ENCODE measurements at places on chromosomes 2 and 18. TPM values are rescaled to one million over a fixed set of nuclear protein-coding genes. Genes with fewer than 3 reads are reported as not detected.

FBXO11 gene
- 90.4 TPM for polyA plus RNA-seq

DNA sequence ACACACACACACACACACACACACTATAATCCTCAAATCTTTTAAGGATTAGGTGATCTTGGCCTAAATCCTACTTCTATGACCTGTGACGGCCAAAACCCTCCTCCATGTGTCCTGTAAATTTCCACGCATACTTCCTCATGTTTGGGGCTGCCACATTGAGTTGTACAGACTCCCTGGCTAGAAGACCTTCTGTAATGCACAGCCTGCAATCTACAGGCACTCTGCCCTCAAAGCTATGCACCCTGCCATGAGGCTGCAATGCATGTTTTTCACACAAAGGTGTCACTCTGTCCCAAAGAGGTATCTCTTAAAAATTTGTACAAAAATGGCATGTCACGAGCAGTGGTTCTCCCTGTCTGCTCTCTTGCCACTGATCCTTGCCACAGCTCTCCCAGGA, 26.4 kb upstream of the B4GALT6 start:
- no peak for DNase-seq

GRCh38 chr2:102107741-102108070, 34.8 kb upstream of the IL1R1 start:
- DNase-seq = no peak

HOXD8 gene
- polyA plus RNA-seq = 42.2 TPM

GRCh38 chr2:99867770-99868169, 274.6 kb downstream of the AFF3 start:
- DNase-seq = no peak

DNA sequence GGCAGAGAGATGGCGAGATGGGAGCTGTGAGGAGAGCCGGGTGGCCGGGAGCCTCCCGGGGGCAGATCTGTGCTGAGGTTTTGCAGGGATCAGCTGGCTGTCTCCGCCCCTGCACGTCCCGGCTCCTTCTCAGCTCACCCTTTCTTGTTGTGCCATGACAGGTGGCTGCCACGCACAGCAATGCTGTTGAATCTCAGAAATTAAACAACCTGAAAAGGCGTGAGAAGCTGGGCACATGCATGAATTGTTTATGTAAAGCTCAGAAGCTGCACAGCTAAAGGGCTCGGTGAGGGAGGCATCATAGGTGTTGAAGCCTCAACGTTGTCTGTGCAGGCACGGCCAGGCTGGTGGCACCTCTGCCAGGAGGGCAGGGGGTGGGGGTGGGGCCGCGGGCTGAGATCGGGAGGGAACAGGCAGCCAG, 858 bp upstream of the RTP5 start:
- no peak for DNase-seq

DNA sequence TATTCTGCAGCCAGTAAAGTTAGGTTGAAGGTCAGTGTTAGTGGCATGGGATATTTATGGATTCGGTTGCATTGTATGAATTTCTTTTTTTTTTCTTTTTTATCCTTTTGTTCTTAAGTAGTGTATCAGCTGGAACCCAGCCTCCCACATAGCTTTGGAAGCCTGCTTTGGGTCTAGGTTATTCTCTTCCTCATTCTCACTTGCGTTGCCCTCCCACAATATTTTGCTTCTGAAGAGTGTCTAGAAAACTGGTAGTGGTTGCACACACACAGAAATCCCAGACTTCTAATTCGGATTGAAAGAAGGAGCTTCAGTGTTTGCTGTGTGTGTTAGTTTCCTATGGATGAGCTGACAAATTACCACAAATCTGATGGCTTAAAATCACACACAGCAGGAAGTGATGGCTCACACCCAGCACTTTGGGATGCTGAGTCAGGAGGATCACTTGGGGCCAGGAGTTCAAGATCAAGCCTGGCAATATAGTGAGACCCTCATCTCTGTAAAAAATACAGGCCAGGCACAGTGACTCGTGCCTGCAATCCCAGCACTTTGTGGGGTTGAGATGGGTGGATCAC, 104.8 kb downstream of the ARL4C start:
- DNase-seq = no peak

DNA sequence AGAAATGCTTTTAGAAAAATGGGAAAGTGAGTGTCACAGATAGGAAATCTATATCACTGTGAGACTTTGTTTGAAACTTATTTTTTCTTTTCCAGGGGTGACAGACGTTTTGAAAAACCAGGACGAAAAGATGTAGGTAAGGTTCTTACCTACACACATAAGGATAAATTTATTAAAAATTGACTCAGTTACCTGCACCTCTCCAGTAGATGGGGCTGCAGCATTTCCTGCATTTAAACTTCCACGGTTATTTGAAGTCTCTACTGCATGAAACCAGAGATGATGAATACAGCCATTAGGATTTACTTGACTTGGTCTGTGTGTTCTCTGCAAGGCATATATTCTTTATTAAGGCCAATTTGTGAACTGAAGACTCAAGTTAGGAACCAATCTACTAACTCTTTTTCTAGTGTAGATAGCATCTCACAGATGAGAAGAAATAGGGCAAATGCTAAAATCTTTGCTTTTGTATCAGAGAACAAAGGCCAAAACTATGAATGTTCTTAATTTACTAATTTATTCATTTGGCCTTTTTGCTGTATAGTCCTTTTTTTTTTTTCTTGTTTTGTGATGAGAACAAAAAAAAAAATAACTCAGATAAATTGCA, 15.0 kb downstream of the KCNJ13 start:
- no peak for DNase-seq

- DNase-seq = no peak
Observed at GRCh38 chr18:21997207-21998143, 171.9 kb upstream of the GATA6 start.

PLEKHH2 gene
- polyA plus RNA-seq = 40.4 TPM

DNA sequence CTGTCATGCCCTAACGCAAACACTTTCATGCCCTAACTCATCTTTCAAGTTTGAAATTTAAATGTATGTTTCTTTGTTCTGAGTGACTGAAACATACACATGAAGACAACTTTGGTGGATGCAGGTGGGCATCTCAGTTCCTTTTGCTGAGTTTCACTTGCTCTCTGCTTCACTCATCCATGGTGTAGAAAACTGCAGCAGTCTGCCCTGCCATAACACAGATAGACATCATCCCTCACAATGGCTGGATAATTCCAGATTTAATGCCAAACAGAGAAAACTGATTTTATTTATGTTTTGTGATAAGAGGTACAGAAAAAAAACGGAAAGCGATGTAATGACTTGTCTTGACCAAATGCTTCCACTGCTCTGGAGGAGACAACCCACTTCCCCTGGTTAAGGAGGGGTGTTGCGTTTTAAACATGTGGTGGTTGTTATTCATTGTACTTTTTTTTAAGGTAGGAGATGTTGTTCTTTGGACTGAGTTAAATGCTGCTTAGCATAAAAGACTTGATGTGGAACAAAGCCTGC, 70.4 kb downstream of the RHBDD1 start:
- DNase-seq = no peak

CGREF1 gene
- 6.5 TPM for polyA plus RNA-seq

GRCh38 chr2:143148757-143149156, 19.5 kb downstream of the ARHGAP15 start:
- no peak for DNase-seq

GRCh38 chr2:222248256-222248655, 50.5 kb downstream of the PAX3 start:
- no peak for DNase-seq

GRCh38 chr2:23378496-23378895, 6.5 kb upstream of the KLHL29 start:
- DNase-seq = no peak

- no peak for DNase-seq
Observed at GRCh38 chr2:65378290-65378689, 54.1 kb downstream of the SPRED2 start.

DNA sequence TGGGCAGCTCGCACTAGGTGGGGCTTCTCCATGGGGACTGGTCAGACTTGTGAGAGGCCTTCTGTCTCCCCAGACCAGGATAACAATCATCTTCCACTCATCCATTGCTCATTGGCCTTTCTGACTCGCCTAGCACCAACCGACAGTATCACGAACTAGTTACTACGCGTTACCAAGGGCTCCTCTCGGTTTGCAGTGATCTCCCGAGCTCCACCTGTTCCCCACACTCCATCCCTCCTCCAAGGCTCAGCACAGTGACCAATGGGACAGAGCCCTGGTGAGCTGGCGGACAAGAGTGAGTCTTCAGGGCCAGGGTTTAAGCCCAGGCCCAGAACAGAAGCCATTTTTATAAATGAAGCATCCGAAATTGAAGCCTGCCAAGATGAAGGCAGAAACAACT, 42.8 kb upstream of the SMAD7 start:
- DNase-seq = no peak

GGCX gene
- 42.2 TPM for polyA plus RNA-seq

GALR1 gene
- 0.12 TPM for polyA plus RNA-seq

TCF23 gene
- 0.59 TPM for polyA plus RNA-seq

- DNase-seq = no peak
Observed at GRCh38 chr18:73283032-73283431, 415.2 kb upstream of the NETO1 start.

- no peak for DNase-seq
Observed at GRCh38 chr2:65354773-65355172, 77.6 kb downstream of the SPRED2 start.

DNA sequence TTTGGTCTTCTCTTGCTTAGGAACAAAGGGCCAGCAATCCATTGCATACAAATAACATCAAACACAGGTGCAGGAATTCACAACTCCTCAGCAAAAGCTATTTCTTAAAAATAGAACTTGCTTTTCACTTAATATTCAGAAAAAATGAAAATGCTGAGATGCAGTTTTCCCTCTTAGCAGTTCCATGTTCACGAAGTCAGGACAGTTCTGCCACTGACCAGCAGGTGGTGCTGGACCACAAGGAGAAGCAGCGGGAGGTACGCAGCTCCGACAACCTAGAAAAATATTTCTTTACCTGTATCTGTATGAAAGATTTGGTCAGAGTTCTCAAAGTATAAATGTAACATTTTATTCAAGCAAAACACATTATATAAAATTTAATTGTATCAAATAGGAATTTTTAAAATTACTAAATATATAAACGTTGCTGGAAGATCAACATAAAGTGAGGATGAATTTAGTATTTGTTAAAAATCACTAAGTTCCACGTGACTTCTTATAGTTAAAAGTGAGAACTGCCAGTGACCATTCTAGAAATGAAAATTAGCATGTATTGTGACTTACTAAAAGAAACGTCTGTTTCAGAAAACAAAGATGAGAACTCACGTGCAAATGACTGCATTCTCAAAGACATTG, 48.8 kb downstream of the ADNP2 start:
- no peak for DNase-seq

DNA sequence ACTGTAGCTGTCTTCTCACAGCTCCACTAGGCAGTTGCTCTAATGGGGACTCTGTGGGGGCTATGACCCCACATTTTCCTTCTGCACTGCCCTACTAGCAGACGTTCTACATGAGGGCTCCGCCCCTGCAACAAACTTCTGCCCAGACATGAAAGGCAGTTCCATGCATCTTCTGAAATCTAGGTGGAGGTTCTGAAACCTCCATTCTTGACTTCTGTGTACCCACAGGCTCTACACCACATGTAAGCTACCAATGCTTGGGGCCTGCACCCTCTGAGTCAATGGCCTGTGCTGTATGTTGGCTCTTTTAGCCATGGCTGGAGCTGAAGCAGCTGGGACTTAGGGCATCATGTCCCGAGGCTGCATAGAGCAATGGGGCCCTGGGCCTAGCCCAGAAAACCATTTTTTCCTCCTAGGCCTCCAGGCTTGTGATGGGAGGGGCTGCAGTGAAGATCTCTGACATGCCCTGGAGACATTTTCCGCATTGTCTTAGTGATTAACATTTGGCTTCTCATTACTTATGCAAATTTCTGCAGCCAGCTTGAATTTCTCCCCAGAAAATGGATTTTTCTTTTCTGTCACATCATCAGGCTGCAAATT, 123.0 kb downstream of the MYCN start:
- DNase-seq = no peak

MOB4 gene
- 59.4 TPM for polyA plus RNA-seq

- DNase-seq = no peak
Observed at GRCh38 chr2:26650713-26651469, 9.7 kb upstream of the CIB4 start.

DNA sequence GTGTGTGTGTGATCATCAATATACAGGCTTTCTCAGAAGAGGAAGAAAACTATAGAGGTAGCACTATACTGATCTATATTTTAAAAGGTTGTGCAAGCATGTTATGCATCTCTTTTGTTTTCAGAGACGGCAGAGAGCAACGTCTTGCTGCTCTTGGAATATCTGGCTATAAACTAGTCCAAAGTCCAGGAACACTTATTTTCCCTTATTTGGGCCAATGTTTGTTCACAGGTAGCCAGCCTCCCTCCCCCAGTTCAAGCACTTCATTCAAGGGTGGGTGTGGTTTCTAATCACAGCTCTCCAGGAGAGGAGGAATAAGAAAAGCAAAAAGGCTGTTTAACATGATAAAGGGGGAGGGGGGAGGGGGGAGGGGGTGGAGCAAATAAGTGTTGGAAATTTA, 4.2 kb downstream of the FZD5 start:
- no peak for DNase-seq

DNA sequence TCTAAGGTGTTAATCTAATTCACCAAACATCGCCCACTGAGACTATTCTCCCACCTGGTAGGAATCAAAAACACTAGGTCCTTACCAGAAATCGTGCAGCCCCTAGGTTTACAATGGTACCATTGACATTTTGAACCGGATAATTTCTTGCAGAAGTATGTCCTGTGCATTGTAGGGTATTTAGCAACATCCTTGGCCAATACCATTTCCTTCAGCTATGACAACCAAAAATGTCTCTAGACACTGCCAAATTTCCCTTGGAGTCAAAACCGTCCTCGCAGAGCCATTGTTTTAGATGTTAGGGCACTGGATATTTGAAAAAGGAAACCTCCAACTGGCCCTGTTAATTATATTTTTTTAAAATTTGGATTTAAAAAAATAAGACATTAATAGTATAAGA, 3.8 kb downstream of the VPS54 start:
- DNase-seq = no peak

DNA sequence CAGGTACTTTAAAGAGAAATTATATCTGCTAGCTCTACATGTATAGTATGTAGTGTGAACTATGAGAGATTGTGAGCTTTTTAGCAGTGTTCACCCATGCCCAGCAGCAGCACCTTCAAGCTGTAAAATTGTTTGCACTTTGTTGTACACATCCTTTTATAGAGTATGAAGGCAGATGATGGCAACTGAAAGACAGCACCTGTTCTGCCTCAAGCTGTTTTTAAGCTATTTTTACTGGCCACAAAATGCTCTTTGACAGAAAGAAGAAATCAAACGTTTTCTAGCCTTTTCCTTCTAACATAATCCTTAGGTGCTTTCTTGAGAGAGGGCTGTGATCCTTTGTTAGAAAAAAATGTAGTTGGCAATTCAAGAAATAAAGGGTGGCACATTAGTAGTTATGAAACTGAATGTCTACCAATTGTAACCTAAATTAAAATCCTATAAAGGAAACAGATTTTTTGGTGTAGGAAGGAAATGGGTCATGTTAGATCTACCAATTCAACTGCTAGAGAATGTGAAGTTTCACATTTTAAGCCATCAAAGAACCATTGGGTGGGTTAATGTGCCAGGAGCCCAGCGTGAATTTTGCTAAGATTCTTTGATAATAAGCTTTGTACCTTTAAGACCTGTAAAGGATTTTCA, 59.5 kb downstream of the R3HDM1 start:
- no peak for DNase-seq
